ENCODE measurements at places on chromosomes 11 and 22. TPM values are rescaled to one million over a fixed set of nuclear protein-coding genes. Genes with fewer than 3 reads are reported as not detected.

DNA sequence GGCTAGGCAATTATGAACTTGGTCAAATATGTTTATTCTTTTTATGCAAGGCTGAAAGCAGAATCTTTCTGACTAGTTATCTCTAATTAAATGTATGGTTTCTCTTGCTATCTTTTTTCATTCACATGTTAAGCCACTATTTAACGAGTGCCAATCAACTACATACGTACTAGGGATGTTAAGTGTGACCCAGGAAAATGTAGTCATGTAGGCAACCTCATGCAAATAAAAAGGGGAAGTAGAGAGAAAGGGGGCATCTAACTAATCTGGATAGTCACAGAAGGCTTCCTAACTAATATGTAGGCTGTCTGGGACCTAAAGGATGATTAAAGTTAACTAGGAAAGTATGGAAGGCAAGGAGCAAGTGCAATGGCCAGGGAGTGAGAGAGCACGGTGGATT is 23.5 kb downstream of the TBRG1 start:
- no peak for DNase-seq

The YPEL4 gene
- 3.4 TPM for polyA plus RNA-seq

GRCh38 chr11:34213366-34213765 is 107.9 kb downstream of the NAT10 start:
- DNase-seq, result no peak

GRCh38 chr11:85355921-85356320 is 271.2 kb downstream of the DLG2 start:
- no peak for DNase-seq

- no peak for DNase-seq
Measured at GRCh38 chr11:19237813-19238212, 2.9 kb downstream of the E2F8 start.

The KRTAP5-1 gene
- 0.37 TPM for polyA plus RNA-seq

GRCh38 chr22:47166033-47166404 is 403.6 kb downstream of the TBC1D22A start:
- DNase-seq, result no peak

DNA sequence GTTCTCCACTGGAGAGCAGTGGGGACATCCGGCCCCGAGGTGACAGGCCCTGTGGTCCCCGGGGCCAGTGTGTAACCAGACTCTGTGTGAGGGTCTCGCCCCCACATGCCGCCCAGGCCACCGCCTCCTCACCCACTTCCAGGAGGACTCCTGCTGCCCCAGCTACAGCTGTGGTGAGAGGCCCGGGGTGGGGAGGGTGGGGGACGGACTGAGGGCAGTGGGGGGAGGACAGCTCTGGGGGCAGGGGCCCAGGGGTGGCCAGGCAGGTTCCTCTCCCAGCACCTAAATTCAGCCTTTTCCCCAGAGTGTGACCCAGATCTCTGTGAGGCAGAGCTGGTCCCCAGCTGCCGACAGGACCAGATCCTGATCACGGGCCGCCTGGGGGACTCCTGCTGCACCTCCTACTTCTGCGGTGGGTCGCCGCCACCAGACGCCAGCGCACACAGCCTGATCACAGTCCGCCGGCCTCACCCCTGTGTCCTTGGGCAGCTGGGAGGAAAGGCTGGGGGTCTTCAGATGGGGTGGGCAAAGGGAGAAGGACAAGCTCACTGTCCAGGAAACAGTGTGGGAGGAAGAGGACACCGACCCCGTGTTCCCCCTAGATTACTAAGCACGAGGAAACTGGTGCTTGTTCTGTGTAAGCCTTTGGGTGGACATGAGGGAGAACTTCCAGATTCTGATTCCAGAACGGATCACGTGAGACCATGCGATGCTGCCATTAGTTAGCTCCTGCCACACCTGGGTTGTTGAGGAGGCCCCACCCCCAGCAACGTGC is 84.4 kb upstream of the MYOD1 start:
- no peak for DNase-seq

GRCh38 chr11:119599864-119600541 is 129.0 kb downstream of the NECTIN1 start:
- DNase-seq, result no peak

GRCh38 chr11:77081976-77082836 is 15.4 kb downstream of the CAPN5 start:
- DNase-seq, result no peak

GRCh38 chr11:74004046-74004695 is 4.7 kb downstream of the UCP3 start:
- DNase-seq, result no peak

The C11orf87 gene
- polyA plus RNA-seq, result 0.29 TPM

Measured in muscle of back (tissue), 13 donors.